ENCODE measurements at places on chromosomes 1 and 21. TPM values are rescaled to one million over a fixed set of nuclear protein-coding genes. Genes with fewer than 3 reads are reported as not detected.
A peak's percentile ranks its signal among the peaks of the same experiment; 100 is the strongest.

GRCh38 chr1:108154314-108154713 lies 45.8 kb downstream of the SLC25A24 start:
- no peak for DNase-seq

DNA sequence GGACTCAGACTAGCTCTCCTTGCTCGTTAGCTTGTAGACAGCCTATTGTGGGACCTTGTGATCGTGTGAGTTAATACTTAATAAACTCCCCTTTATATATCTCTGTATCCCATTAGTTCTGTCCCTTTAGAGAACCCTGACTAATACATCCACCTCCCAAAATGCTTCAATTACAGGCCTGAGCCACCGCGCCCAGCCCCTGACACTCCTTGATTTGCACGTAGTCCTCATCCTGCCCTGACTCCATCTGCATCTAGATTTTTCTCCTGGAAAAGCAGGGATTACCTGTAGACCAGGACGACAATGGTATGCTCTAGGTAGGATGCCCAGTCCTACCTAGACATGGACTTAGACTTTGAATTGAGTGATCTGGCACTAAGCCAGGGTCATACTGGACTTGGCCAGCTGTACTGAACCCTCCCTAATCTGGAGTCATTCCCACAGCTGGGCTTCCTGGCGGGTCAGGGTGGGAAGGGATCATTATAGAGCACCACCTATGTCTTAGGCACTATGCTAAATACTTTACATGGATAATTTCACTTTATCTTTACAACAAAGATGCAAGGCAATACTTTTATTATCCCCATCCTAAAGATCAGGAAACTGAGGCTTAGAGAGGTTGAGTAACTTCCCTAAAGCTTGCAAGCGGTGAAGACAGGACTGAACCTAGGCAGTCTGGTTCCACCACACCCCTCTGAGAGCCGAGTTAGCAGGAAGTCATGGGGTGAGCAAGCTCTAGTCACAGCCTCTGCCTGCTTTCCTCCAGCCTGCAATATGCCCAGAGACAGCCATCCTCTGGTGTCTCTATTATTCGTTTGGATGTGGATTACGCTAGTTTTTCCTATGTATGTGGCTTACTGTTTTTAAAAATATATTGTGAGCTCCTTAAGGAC lies 89.4 kb downstream of the DTL start:
- DNase-seq: peak; percentile 77

DNA sequence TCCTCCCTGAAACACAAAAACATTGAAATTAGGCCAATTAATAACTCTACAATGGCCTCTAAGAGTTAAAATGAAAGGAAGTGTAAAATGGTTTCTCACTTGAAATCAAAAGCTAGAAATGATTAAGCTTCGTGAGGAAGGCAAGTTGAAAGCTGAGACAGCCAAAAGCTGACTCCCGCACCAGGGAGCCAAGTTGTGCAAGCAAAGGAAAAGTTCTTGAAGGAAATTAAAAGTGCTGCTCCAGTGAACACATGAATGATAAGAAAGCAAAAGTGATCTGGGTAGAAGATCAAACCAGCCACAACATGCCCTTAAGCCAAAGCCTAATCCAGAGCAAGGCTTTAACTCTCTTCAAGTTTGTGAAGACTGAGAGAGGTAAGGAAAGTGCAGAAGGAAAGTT lies 22.8 kb downstream of the CYYR1 start:
- no peak for DNase-seq

Gene AQP10
- 0.85 TPM for total RNA-seq

GRCh38 chr1:195576641-195577040 lies 1031.6 kb downstream of the KCNT2 start:
- no peak for DNase-seq

Gene COL9A2
- total RNA-seq: 11.6 TPM

DNA sequence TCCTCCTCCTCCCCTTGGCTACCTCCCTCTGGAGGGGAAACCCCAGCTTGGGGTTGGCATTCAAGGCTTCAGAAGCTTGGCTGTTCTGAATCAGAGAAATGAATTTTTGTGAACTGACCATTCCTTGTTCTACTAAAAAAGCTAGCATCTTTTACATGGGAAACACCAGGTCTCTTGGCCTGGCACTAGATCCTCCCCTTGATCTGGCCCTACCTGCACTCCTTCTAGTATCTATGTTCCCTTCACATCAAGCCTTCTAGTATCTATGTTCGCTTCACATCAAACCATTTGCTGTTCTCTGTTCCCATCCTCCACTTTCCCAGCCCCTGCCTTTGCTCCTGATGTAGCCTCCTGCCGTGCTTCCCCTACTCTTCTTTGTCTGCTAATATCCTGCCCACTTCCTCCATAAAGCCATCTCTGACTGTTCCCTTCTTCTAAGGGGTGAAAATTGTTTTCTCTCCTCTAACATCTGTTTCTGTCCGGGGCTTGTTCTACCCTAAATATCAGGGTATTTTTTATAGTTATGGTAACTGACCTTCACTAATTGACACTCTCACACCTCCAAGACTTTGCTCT lies 25.8 kb downstream of the FAM151A start:
- no peak for DNase-seq

- no peak for DNase-seq
Observed at GRCh38 chr1:28885472-28885877, 28.9 kb upstream of the EPB41 start.

Gene PDZK1IP1
- total RNA-seq: 153 TPM

DNA sequence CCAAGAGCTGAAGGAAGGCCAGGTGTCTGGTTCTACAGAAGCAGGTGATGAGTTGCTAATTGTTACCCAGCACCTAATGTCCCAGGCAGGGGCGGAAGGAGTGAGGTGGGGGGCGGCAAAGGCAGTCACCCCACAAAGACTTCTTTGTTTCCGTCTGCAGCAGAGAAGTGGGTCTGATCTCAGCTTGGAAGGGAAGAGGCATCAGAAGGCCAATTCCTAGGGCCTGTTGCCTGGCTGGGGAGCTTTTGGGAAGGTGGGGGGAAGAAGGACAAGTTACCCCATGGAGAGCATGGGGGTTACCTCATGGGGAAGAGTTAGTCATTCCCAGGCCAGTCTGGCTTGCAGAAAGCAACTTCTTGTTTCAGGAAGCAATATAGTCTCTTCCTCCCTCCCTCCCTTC lies 10.9 kb downstream of the IGSF21 start:
- no peak for DNase-seq

- DNase-seq: no peak
Observed at GRCh38 chr1:225848030-225848955, 33.9 kb downstream of the TMEM63A start.

Gene RPF1
- total RNA-seq: 20.8 TPM

- DNase-seq: no peak
Observed at GRCh38 chr1:14521622-14522021, 76.9 kb upstream of the KAZN start.

DNA sequence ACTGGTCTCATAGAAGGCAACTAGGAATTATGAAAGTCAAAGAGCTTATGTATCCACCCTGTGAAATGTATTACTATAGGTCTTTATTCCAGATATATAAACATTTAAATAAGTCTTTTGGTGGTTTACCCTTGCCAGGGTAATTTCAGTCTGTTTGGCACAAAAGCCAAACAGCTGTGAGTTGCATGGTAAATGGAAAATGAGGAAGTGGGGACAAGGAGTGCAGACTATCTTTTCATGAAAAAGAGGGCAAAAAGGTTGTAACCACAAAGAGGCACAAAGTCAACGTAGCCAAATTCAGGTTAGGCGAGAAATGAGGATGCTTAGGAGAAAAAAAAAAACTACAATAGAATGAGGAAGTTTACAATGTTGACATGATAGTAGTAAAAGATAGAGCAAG lies 492.3 kb upstream of the PRMT6 start:
- no peak for DNase-seq

- DNase-seq: no peak
Observed at GRCh38 chr1:222387007-222387814, 160.7 kb downstream of the HHIPL2 start.

Gene GJA8
- not detected for total RNA-seq

- no peak for DNase-seq
Observed at GRCh38 chr1:22221233-22221780, 78.4 kb upstream of the WNT4 start.

DNA sequence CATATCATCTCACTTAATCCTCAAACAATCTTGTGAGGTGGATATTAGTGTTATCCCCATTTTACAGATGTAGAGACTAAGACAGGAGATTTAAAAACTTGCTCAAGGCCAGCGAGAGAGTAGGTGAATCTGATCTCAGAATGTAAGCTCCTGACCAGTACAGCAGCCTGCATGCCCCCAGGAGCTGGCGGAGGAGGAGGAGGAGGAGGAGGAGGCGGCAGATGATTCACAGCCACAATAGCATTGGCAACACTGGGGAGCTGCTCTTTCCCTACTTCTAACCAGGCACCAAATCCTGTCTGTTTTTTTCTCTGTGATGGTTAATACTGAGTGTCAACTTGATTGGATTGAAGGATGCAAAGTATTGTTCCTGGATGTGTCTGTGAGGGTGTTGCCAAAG lies 243.2 kb downstream of the ATG4C start:
- DNase-seq: no peak

DNA sequence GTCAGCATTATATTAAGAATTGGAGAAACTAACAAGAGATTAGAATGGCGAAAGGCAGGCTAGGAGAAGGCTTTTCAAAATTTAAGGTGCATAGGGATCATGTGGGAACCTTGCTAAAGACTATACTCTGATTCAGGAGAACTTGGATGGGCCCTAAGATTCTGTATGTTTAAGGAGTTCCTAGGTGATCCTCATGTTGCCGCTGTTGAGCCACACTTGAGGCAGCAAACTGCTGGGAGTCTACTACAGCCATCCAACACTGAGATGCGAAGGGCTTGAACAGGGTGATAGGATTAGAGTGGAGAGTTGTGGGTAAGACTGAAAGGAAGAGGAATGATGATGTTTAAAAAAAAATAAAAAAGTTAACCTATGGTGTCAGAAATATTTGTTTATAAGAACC lies 1013.2 kb downstream of the MRPL39 start:
- DNase-seq: no peak

DNA sequence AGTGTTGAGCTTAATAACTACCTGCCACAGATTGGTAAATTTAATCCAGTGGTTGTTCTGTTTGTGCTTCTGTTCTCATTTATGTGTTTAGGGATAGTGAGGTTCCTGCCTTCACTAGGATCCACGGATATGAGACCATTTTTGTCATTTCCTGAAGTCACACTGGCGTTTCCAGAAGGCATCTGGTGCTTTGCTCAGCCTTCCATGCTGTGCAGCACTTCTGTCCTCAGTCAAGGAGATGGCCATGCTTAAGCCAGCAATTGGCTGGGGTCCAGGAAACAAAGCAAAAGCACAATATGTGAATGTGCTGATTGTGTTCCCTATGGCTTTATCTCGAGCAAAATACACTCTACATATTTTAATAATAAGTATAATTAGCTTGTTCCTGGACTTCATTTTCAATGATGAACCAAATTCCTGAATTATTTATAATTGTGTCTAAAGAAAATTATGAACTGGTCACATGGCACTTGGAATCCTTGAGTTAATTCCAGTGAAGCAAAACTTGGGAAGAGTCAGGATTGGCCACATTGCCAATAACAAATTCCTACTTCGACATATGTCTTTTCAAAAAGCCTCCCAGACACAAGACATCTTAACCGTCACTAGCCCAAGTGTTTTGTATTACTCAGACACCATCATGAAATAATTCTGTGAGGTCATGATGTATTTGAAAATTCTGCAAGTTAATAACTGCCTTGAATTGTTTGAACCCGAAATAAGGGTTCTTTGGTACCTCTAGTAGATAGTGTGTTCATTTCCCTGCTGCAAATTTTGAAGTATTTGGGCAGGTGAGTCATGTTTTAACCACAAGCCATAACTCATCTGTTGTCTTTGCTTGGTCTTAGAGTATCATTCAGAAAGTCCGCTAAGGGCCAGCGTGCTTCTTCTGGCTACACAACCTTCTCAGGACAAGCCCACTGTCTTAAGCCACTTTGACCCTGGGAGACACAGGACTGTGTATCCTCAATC lies 412.4 kb downstream of the DISC1 start:
- DNase-seq: no peak

DNA sequence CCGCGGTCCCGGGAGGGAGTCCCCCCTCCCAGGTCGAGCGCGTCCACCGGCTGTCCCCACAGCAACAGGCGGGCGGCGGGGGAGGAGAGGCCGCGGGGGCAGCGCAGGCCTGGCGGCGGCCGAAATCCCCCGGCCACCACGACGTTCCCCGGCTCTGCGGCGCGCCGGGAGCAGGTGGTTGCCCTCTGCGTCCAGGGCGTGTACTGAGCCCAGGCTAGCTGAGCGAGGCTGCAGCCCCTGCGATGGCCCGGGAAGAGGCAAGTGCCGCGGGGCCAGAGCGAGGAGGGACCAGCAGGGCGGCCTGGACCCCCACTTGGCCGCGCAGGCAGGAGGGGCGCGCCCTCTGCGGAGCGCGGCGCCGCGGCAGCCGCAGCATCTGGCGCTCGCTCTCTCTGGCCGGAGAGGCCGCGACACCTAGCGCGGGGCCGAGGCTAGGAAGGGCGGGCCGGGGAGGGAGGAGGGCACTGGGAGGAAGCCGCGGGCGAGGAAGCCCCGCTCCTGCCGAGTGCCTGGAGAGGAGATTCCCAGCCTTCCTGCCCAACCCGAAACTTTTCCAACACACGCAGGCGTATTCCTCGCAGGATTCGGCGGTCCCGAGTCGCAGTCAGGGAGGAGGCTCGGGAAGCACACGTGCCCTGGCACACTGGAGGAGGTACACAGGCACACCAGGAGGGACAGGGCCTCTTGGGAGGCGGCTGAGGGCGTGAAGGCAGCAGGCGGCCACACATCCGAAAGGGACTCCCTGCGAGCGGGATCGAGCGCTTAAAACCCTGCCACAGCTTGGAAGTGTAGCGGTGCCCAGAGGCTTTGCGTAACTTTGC lies 4.9 kb upstream of the PROX1 start:
- no peak for DNase-seq

Gene FNDC10
- total RNA-seq: 6.9 TPM

- DNase-seq: no peak
Observed at GRCh38 chr1:175539986-175540385, 203.4 kb downstream of the TNR start.

Gene TPTE
- total RNA-seq: not detected

GRCh38 chr21:39593522-39593921 lies 19.2 kb upstream of the B3GALT5 start:
- no peak for DNase-seq

Gene RPL11
- total RNA-seq: 483 TPM

Gene NFASC
- total RNA-seq: 3.2 TPM

- no peak for DNase-seq
Observed at GRCh38 chr1:67031121-67031858, 22.7 kb downstream of the SLC35D1 start.

GRCh38 chr1:168980180-168980579 lies 126.3 kb upstream of the ATP1B1 start:
- DNase-seq: no peak

DNA sequence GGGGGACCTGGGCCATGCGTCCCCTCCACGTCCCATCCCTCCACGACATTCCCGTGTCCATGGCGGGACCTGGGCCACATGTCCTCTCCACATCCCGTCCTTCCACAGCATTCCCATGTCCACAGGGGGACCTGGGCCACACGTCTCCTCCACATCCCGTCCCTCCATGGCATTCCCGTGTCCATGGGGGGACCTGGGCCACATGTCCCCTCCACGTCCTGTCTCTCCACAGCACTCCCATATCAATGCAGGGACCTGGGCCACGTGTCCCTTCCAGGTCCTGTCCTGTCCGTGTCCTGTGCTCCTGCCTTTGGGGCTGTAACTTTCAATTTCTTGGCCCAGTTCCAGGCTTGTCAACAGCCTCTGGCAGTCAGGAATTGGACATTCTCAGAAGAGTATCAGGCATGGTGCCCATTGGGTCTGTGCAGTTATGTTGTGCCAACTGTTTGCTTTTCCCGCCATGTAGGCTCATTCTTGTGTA lies 47.1 kb downstream of the WNT9A start:
- no peak for DNase-seq

GRCh38 chr1:230540421-230541155 lies 101.7 kb upstream of the COG2 start:
- DNase-seq: no peak
